ENCODE measurements at places on chromosomes 6 and 20. TPM values are rescaled to one million over a fixed set of nuclear protein-coding genes. Genes with fewer than 3 reads are reported as not detected.

GRCh38 chr6:2911171-2911570, 8.1 kb upstream of the SERPINB9 start:
- no peaks in the 10 kb centered on the region for H3K36me3 ChIP-seq
- no peak for DNase-seq
- H3K4me3 ChIP-seq, result no peak overlapping the region
- peaks cover 34% of the 10 kb centered on the region for H3K4me1 ChIP-seq

- H3K4me3 ChIP-seq, result no peak overlapping the region
- no peaks in the 10 kb centered on the region for H3K27me3 ChIP-seq
- DNase-seq, result peak; percentile 86
- H3K4me1 ChIP-seq, result peaks cover 24% of the 10 kb centered on the region
- H3K27ac ChIP-seq, result no peak overlapping the region
- H3K36me3 ChIP-seq, result no peaks in the 10 kb centered on the region
Observed at GRCh38 chr6:43723737-43724295, 36.2 kb upstream of the MRPS18A start.

DNA sequence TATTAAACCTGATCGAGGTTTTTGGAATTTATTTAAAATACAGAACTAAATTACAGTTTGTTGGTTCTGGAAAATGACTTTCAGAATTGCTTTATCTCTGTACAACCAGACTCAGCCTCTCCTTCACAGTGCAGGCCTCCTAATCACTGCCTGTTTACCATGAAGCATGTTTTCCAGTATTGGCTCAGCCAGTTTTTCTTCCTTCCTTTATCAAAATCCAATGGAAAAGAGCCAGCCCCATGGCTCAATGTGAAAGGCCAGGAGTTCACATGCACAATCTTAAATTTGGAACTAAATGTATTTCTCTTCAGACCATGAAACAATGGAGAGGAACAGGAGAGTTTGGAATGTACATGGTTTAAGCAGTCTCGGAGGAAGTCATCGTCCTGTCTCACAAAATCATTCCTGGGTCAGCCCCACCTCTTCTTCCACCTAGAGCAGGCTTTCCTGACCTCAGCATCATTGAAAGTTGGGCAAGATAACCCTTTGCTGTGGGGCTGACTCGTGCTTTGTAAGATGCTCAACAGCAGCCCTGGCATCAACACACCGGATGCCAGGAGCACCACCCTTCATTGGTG, 680.9 kb upstream of the AGPAT4 start:
- no peak overlapping the region for H3K4me3 ChIP-seq
- H3K27ac ChIP-seq, result no peak overlapping the region
- DNase-seq, result no peak
- H3K4me1 ChIP-seq, result no peaks in the 10 kb centered on the region
- H3K27me3 ChIP-seq, result no peaks in the 10 kb centered on the region

- no peaks in the 10 kb centered on the region for H3K4me1 ChIP-seq
- no peak overlapping the region for H3K4me3 ChIP-seq
- no peak for DNase-seq
- no peaks in the 10 kb centered on the region for H3K27me3 ChIP-seq
- H3K27ac ChIP-seq, result no peak overlapping the region
Observed at GRCh38 chr20:60001108-60001507, 42.9 kb downstream of the CDH26 start.

DNA sequence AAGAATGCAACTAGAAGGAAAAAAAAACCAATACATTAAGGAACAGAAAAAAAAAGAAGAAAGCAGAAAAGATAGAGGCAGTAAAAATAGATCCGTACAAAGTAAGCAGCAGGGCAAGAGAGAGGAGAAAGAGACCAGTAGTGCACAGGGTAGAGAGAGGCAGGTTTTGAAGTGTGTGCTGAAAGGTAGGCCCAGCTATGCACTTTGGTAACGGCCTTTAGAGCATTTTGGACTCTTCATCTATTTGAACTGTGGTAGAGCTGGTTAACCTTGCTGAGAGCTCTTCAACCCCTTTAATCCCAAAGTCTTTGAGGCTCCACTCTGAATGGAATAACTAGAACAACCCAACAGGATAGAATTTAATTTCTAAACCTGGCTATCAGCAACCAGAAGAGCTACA, 45.2 kb downstream of the ADGRB3 start:
- no peak overlapping the region for H3K27ac ChIP-seq
- H3K27me3 ChIP-seq, result no peaks in the 10 kb centered on the region
- DNase-seq, result no peak
- H3K4me3 ChIP-seq, result no peak overlapping the region
- H3K36me3 ChIP-seq, result no peaks in the 10 kb centered on the region

- H3K4me3 ChIP-seq, result no peak overlapping the region
- H3K27ac ChIP-seq, result no peak overlapping the region
- no peaks in the 10 kb centered on the region for H3K27me3 ChIP-seq
- no peak for DNase-seq
- H3K4me1 ChIP-seq, result peaks cover 18% of the 10 kb centered on the region
Observed at GRCh38 chr6:108227290-108227689, 33.5 kb downstream of the SNX3 start.

DNA sequence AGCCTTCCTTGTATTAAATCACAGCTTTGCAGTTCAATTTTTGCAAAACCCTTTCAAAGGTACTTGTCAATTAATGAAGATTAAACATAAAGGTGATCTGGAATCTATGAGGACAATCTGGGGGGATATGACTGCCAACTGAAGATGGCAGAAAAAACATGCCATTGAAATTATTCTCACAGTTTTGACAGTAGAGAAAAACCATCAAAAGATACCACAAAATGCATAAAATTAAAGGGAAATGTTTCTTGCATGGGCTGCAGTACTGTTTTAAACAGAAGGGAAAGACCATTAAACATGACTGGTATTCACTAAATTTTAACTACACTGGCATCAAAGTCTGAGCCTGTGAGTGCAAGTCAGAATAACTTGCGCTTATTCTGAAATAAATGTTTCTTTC, 194.2 kb downstream of the ATXN1 start:
- H3K4me1 ChIP-seq, result peaks cover 25% of the 10 kb centered on the region
- H3K36me3 ChIP-seq, result peaks cover 18% of the 10 kb centered on the region
- H3K27me3 ChIP-seq, result no peaks in the 10 kb centered on the region
- H3K27ac ChIP-seq, result no peak overlapping the region
- H3K4me3 ChIP-seq, result no peak overlapping the region

DNA sequence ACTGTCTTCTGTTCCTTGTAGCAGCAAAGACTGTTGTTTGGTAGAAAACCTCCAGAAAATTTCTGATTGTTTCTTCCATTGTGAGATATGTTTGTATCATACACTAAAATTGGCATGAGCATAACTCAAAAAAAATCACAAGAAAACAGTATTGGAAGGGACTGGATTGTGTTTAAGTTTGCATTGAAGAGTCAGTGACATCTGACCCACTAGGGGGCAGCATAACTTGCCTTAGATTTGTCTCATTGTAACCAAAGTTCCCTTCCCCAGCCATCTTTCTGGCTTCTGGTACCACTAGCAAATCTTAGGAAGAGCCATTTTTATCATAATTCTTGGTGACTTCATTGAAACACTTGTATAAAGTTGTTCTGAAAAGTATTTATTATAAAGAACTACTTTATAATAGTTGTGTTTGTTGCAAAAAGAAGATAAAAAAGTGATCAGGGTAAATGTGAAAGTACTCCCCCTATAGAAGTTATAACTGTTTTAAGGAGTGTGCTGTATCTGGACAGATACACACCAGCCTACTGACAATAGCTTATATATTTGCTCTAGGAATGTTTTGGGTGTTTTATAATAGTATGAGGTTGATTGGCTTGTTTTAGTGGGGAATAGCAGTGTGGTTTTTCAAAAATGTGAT, 7.7 kb downstream of the CSTF1 start:
- no peaks in the 10 kb centered on the region for H3K27me3 ChIP-seq
- H3K36me3 ChIP-seq, result peaks cover 68% of the 10 kb centered on the region
- no peak overlapping the region for H3K4me3 ChIP-seq
- peak; percentile 68 for DNase-seq
- H3K4me1 ChIP-seq, result peaks cover 25% of the 10 kb centered on the region

TNFRSF21 gene
- total RNA-seq, result 1.2 TPM

SCGN gene
- total RNA-seq, result not detected

DNA sequence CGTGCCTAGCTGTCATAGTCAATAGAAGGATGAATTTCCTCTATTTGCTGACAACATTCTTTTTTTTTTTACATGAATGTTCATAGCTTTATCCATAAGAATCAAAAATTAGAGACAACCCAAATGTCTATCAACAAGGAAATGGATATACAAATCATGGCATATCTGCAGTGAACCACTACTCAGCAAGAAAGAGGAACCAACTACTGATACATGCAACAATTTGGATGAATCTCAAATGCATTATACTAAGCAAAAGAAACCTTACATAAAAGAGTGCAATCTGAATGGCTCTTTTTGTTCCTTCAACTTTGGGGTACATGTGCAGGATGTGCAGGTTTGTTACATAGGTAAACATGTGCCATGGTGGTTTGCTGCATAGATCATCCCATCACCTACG, 17.7 kb upstream of the MCM9 start:
- no peak overlapping the region for H3K4me3 ChIP-seq
- H3K27me3 ChIP-seq, result no peaks in the 10 kb centered on the region
- no peaks in the 10 kb centered on the region for H3K36me3 ChIP-seq
- H3K27ac ChIP-seq, result no peak overlapping the region

DEFB124 gene
- not detected for total RNA-seq

DNA sequence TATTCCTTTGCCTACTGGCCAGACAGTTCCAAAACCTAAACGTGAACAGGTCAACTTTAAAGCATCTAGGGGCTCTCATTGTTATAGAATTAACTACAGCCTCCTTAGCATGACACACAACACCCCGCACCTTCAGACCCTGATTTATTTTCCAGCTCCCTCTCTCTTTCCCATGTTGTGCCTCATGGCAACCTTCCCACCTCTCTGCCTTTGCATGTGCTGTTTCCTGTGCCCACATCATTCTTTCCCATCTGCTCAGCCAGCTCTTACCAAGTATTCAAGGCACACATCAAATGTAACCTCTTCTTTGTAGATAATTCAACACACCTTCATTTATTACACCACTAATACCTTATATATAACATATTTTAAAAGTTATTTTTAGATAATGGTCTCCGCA, 291.0 kb downstream of the COL12A1 start:
- H3K27me3 ChIP-seq, result no peaks in the 10 kb centered on the region
- H3K4me3 ChIP-seq, result no peak overlapping the region
- H3K27ac ChIP-seq, result no peak overlapping the region
- DNase-seq, result no peak
- no peaks in the 10 kb centered on the region for H3K36me3 ChIP-seq
- H3K4me1 ChIP-seq, result no peaks in the 10 kb centered on the region

CYP39A1 gene
- total RNA-seq, result not detected

TENT5A gene
- total RNA-seq, result 1.1 TPM

SLC22A7 gene
- total RNA-seq, result not detected

DNA sequence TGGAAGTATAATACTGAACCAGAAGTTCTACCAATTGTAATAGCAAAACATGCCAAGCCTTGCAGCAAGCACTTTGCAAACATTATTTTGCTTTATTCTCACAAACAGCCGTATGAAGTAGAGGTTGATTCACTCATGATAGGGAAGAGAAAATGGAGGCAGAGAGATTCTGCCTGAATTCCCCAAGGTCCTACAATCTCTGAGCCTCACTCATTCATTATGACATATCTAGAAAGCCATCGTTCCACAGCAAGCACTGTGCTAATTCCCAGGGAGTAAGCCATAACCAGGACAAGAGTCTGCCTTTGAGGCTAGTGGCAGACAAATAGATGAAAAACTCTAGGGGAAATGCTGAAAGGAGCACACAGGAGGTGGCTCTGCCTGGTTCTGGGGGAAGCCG, 288.0 kb downstream of the TSHZ2 start:
- H3K4me1 ChIP-seq, result peaks cover 10% of the 10 kb centered on the region
- no peak overlapping the region for H3K4me3 ChIP-seq
- no peaks in the 10 kb centered on the region for H3K27me3 ChIP-seq
- no peak overlapping the region for H3K27ac ChIP-seq
- peaks cover 12% of the 10 kb centered on the region for H3K36me3 ChIP-seq
- DNase-seq, result no peak

CFB gene
- 0.76 TPM for total RNA-seq

OR2J1 gene
- total RNA-seq, result not detected

- H3K27ac ChIP-seq, result no peak overlapping the region
- no peaks in the 10 kb centered on the region for H3K36me3 ChIP-seq
- no peak for DNase-seq
- no peak overlapping the region for H3K4me3 ChIP-seq
Observed at GRCh38 chr20:47204008-47204849, 152.3 kb downstream of the ZMYND8 start.

MOG gene
- total RNA-seq, result not detected

TNFRSF6B gene
- not detected for total RNA-seq

DNA sequence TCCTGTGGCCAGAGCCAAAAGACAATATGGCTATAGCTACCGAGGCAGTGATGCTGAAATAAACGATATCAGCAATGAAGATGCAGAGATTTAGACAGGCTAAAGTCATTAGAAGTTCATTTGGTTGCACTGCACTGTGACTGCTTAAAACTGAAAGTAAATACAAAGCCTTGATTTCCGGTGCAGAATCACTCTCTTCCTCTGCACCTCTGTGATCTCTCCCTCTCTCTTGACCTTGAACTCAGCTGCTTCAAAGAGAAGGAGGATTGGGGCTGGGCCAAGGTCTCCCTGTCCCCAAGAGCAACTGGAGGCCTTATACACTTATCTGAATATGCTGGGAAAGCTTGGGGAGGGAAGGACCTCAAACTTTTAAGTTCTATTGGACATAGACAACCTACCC, 34.6 kb upstream of the SPACA1 start:
- no peak overlapping the region for H3K4me3 ChIP-seq
- no peaks in the 10 kb centered on the region for H3K36me3 ChIP-seq
- H3K4me1 ChIP-seq, result peaks cover 17% of the 10 kb centered on the region
- no peaks in the 10 kb centered on the region for H3K27me3 ChIP-seq

APOM gene
- total RNA-seq, result 3.1 TPM

DNA sequence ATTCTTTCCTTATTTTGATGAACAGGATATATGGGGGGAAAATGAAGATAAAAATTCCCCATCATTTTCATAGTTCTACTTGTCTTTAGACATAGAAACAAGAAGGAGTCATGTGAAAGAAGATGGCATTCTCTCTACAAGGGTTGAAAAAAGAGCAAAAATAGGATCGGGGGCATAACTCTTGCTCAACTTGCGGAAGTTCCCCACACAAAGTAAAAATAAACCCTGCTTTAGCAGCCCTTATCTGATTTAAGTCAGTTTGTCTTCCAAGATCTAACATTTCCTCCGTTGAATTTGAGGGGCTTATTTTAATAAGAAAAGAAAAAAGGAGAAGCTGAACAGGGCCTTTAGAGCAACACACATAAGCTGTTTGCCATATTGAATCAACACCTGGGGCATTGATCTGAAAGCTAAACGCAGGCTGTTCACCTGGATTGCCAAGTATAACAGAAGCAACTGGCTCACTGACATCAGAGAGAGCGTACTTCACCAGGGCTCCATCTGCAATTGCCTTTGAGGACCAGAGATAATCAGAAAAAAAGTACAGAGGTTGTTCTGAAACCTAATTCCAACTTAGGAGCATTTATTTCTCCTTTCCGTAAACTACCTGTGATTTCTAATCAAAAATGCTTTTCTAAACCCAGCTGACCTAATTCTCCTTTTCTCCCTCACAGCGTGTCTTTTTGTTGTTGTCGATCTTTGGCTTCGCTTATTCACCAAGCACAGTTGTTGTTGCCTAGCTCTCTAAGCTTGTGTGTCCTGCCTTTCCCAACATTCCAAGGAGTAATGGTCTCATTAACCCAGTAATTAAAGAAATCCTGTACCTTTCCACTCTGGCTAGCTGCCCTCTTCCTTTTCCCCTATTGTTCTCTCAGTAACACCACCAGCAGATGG, 568.0 kb downstream of the KIF16B start:
- no peaks in the 10 kb centered on the region for H3K27me3 ChIP-seq
- no peaks in the 10 kb centered on the region for H3K4me1 ChIP-seq
- H3K27ac ChIP-seq, result no peak overlapping the region
- no peaks in the 10 kb centered on the region for H3K36me3 ChIP-seq

KPNA5 gene
- total RNA-seq, result 10.2 TPM
